GF-D8 (cell line): ENCODE measurements at places on chromosomes 16 and 17.

- DNase-seq, result no peak
Measured at GRCh38 chr16:17832738-17833137, 362.0 kb upstream of the XYLT1 start.

DNA sequence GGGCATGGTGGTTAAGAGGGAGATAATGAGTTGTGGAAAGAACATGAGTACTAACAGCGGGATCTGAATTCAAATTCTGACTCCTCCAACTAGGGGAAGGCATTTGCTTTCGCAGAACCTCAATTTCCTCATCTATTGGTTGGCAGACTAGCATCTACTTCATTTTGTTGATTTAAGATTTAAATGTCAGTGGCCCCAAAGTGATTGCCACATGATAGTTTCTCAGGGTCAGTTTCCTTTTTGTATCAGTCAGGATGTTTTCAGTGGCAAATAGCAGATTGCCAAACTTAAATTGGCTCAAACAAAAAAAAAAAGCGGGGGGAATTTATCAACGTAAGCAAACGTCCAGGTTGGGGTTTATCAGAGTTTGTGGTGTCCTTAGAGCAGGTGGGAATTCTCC, 25.1 kb upstream of the NOS2 start:
- no peak for DNase-seq

GRCh38 chr17:78252111-78252634, 20.7 kb downstream of the TMEM235 start:
- DNase-seq, result no peak

GRCh38 chr16:50818380-50818779, 76.5 kb downstream of the CYLD start:
- DNase-seq, result no peak

DNA sequence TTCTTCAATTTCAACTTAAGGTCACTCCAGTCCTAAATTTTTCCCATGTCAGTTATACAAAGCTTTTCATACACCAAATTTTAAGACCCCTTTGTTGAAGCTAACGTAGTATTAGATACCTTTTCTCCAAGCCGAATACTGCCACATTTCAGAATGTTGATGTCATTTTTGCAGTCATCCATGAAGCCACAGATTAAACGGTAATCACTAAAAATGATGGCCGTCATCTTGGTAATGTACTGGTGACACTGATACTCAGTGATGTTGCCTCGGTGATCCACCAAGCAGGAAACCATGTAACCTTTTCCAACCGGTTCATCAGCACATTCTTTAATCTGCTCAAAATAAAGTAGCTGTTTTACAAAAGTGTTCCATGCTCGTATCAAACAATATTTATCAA, 82.1 kb upstream of the CLEC18B start:
- no peak for DNase-seq

DNA sequence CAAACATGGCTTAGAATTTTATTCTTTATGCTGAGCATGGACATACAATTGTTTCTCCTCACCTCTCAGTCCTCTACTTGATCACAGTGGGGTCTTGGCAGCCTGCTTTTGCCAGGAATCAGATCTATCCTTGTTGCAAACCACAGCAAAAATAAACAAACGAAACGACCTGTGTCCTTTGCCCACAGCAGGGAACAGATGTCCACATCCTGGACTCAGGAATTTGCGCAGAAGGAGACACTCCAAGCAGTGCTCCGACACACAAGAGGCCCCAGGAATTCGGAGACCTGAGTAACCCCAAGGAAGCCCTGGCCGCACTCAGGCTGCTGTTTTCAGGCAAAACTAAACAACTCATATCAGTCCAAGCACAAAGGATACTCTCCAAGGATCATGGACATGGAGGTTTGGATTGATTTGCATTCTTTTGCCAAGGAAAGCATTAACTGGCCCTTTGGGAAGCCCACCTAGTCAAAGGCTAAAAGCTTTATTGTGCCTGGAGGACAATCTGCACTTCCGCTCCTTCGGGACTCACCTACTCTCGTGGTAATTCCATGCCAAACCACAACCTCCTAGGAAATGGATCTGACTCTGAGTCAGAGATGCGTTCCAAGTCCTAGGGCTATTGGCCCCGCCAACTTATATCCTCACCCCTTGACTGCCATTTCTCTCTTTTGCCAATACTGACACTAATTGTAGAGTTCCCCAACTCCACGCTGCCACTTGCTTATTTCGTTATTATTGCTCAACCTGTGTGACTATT, 271.1 kb upstream of the CDH11 start:
- DNase-seq, result no peak

GRCh38 chr17:71378036-71378435, 742.8 kb upstream of the SOX9 start:
- DNase-seq, result no peak

DNA sequence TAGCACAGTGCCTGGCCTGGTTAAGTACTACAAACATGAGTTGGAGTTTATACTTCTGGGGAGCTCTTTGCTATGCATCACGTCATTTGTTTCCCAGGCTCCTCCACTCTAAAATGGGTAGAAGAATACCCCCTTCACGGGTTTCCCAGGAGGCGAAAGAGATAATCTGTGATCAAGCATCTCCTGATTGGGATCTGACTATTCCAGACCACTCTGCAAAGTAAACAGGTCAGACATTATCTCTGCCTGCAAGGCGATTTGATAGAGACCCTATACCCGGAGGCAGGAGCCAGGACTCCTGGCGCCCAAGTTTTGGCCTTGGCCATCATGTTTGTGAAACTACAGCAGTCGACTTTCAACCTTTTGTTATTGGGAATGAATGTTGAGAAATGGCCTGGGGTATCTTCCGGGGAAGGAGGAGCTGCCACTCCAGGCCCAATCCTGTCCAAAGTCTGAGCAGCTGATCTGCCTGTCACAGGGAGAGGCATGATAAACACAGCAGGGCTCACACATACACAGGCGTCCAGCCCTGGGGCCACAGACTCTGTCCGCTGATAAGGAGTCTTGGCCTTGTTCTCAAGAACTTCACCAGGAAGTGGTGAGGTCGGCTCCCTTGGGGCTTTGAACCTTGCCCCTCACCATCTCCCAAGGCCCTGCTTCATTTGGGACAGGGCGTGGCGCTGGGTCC, 199.9 kb downstream of the MAF start:
- DNase-seq, result no peak

DNA sequence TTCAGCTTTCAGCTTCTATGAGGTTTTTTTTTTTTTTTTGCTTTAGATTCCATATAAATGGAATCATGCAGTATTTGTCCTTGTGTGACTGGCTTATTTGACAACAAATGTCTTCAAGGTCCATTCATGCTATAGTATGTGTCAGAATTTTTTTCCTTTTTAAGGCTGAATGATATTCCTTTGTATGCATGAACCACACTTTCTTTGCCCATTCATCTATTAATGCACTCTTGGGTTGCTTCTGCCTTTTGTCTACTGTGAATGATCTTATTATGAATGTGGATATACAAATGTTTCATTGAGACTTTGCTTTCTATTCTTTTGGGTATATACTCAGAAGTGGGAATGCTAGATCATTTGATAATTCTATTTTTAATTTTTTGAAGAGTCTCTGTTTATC, 27.0 kb upstream of the LRRC75A start:
- DNase-seq, result no peak

GRCh38 chr16:30953511-30954124, 3.9 kb upstream of the SETD1A start:
- DNase-seq, result peak; percentile 35

DNA sequence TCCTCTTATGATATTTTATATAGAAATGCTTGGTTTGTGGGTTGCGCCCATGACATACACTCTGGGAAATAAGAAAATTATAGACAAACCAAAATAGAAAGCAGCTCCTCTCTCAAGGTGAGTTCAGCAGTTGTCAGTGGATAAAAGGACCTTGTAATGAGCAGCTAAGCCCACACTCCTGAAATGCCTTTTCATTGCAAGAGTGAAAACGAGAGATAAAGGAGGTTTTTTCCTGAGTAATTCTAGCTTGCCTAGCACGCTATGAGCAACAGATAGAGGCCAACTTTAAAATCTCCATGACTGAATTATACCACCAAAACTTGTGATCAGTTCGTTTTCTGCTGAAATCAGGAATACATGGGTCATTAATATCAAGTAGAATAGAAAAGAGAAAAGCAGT, 261.8 kb upstream of the CACNG5 start:
- DNase-seq, result no peak

- DNase-seq, result no peak
Measured at GRCh38 chr17:80783971-80784370, 207.7 kb upstream of the CHMP6 start.

- no peak for DNase-seq
Measured at GRCh38 chr16:24980077-24980793, 34.9 kb downstream of the ARHGAP17 start.

- no peak for DNase-seq
Measured at GRCh38 chr17:49454050-49454449, 39.4 kb upstream of the PHB1 start.

DNA sequence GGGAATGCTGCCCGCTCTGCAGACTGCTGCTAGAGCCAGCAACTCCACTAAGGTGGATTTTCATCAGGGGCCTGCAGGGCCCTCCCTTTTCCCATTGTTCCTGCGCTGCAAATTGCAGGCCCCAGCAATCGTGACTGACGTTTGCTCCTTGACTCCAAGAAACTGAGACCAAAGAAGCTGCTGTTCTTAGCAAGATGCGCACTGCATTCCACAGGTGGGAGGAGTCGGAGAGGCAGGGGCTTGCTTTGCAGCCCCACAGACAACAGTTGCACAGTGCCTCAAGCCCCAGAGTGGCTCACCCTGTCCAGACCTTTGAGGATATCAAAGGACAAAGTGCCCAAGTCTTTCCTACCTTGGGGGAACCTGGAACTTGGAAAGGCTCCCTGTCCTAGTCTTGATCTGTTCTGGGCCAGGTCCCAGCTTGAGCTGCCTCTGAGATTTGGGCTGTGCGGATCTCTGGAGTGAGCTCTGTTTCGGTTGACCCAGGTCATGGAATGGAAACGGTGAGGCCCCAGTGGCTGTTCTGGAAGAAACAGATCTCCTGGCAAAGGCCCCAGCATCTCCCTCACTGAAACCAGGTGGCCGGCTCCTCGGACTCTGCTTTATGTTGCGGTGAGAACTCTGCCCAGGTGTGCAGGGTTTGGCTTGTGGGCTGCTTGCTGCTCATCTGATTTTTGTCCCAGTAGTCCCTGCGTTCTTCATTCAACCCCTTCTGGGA, 24.9 kb downstream of the PLCD3 start:
- no peak for DNase-seq

DNA sequence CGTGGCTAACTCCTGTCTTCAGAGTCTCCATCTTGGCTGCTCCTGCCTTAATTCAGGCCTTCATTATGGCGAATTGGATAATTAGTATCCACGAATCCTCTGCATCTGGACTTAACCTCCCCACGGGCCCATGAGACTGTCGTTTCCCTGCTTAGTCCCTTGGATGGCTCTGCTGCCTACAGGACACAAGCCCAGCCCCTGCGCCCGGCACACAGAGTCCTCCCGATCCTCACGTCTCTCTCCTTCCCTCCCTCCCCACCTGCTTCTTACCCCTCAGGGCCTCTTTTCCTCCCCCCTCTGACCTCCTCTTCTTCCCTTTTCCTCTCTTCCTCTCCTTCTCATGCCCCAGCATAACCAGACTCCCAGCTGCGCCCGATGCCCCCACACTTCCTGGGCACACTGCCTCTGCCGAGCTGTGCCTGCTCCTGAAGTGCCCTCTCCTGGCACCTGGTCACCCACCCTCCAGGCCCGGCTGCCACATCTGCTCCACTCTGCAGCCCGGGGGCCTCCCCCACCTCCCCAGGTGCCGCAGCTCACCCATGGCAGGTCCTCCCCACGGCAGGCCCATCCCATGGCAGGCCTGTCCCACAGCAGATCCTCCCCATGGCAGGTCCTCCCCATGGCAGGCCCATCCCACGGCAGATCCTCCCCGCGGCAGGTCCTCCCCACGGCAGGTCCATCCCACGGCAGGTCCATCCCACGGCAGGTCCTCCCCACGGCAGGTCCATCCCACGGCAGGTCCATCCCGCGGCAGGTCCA, 45.9 kb downstream of the RPH3AL start:
- no peak for DNase-seq

- DNase-seq, result no peak
Measured at GRCh38 chr17:12316021-12316420, 295.3 kb downstream of the MAP2K4 start.
